ENCODE measurements at places on chromosomes 6 and 20.

DNA sequence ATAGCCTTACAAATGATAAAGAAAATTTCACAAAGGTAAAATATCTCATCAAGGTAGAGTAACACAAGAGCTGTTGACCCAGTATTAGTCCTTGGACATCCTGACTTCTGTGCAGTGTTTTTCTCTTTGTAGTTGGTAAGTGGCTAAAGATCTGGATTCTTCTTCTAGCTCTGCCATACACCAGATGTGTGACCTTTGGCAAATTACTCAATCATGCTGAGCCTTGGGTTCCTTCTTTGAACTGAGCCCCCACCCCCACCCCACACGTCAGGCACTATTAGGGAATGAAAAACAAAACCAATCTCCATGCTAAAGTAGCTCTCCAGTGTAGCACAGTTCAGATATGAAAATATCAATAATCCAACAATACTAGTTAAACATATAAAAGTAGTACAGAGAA, 15.1 kb upstream of the TRIM39 start:
- DNase-seq = no peak

DNA sequence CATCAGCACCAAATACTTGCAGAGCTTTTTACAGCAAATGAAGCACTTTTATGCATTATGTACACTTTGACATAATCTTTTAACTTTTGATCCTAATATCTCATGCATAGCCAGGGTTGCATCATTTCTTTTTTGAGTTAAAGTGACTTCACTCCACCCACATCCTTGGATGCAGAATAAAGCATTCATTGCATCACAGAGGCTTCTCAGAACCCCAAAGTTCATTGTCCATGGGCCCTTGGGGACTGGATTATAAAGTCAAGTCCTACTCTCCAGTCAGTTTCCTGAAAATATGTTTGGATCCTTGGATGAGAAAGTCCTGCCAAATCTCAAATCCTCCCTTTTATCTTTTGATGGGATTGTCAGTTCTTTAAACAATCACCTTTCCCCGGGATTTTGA, 10.6 kb upstream of the EFHC1 start:
- no peak for DNase-seq

GRCh38 chr20:8413691-8414090, 281.6 kb downstream of the PLCB1 start:
- DNase-seq = no peak

- DNase-seq = no peak
Measured at GRCh38 chr20:58652606-58653294, 1.7 kb downstream of the STX16 start.

DNA sequence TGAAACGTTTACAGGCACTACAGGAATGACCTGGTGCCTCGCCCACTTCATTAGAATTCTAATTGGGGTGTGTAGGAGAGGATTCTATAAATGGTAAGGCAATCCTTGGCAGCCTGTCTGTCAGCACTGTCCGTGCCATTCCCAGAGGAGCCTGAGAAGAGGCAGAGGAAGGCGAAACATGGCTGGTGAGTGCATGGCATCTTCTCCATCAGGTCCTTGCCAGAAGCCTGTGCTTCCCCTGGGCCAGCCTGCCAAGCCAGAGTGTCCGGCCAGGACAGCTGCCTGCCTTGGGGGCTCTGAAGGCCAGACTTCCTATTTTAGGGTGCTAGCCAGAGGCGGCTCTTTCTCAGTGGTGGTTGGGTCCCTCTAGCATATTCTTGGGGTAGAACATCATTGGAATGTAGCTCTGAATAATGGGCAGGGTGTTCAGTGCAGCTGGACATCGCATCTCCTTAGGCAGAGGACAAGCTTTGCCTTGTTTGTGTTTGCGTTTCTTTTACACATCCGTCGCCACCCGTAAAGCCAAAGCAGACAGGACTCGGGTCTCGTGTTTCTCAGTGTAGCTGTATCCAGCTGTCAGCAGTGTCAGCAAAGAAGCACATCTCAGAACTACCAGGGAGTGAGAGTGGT, at the start of gene TGM3:
TGM3 (plus strand) TSS at position 116 of the 630 bp plus-strand sequence; CDS start at position 179, 63 bp downstream.
- DNase-seq = no peak

GRCh38 chr20:1562622-1563021, 5.1 kb upstream of the SIRPD start:
- DNase-seq = no peak

DNA sequence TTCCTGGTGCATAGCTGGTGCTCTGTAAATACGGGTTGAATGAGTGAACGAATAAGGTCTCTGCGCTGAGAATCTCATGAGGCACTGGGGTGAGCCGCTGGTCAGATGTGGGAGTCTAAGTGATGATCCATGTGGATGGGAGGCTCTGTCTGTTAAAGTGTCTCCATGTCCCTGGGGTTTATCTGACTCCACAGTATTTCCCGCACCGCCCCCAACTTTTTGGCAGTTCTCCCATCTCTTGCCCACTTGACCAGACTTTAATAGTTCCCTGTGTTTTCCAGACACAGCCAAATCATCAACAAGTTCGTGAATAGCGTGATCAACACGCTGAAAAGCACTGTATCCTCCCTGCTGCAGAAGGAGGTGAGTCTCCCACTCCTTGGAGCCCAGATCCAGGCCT, 9.9 kb downstream of the BPIFA2 start:
- no peak for DNase-seq

GRCh38 chr6:6588064-6588923, at the start of gene LY86:
TSS of gene LY86 (plus strand) at chr6:6588720. CDS start at chr6:6588735, 15 bp downstream.
- DNase-seq = no peak

DNA sequence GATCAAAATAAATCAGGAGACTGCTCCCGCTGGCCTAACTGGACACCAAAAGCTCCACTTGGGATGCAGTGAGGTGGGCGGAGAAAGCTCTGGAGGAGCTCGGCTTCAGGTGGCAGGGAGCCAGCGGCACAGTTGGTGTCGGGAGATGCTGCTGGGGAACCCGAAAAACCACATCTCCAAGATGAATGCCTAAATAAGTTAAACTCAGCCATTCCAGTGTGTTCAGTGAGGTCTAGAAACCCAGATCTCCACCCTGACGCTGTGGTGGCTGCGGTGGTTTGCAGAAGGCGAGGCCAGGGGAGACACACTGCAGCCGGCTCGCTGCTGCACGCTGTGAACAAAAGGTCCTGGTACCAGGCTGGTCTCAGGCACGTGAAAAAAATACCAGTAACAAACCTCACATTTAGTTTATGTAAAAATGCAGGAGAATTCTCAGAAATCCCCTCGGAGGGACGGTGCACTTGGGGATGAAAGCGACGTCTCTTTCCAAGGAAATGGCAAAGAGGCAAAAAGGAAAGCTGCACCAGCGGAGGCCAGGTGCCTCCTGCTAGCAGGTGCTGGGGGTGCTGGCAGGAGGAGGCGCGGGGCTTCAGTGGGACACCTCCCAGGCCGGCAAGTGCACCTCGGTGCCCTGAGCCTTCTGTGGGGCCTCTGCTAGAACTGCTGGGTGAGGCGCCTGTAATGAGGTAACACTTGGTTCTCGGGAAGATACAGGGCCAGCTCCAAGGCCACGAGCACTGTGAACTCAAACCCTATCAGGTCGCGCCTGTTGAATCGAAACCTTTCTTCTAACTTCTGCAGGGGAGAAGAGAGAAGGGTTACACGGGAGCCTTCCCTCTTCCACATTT, 3.6 kb downstream of the RPS21 start:
- no peak for DNase-seq

GRCh38 chr20:461254-462198, 807 bp downstream of the TBC1D20 start:
- DNase-seq = peak; percentile 67

DNA sequence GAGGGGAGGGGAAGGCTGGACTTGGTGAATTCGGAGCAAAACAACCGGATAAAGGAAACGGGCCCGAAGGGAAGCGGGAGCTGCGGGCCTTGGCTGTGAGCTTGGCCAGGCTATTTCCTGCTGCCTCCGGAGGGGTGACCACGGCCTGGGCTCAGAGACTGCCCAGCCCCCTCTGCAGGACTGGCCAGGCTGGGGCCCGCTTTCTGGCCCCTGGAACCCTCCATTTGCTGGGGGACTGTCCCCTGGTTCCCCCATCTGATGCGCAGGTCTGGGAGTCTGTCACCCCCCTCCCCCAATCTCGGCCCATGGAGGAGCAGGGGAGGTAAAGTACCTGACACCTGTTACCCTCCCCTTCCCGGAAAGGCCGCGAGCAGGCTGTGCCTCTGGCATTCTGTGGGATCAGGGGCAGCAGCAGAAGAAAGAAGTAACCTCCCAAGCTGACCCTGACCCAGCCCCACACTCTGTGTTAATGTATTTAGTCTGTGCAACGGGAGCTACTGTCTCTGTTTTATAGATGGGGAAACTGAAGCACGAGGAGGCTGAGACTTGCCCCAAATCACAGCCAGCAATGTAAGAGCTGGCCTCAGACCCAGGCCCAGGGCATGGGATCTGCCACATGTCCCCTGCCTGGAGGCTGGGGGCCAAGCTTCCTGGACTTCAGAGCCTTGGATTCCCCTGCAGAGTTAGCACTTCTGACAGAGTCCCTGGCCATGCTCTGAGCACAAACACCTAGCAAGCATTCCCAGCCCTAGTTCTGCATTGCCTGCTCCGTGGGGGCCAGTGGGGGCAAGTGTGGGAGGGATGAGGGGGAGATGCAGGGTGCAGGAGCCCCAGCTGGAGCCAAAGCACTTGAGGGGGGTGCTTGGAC, 3.5 kb downstream of the C20orf204 start:
- DNase-seq = no peak

- no peak for DNase-seq
Measured at GRCh38 chr6:127538750-127539264, 19.7 kb upstream of the MTCL3 start.

- DNase-seq = no peak
Measured at GRCh38 chr6:4220558-4220957, 85.2 kb upstream of the ECI2 start.

- DNase-seq = no peak
Measured at GRCh38 chr6:1124885-1125284, 187.0 kb upstream of the FOXQ1 start.

DNA sequence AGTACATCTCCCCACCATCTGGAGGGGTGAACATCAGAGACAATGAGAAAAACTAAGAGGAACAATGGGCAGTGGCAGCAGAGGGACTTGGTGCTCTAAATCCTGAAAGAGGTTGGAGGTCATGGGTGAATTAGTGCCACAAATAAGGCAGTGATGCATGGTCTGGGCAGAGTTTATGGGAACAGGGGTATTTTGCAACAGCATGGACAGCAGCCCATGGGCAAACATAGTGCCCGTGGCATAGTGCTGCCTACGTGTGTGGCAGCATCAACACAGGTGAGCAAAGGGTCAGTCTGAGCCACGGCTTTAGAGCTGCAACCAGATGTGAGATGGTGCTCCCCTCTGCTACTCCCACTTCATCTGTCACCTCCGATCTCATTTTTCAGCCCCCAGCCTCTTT, 459.1 kb upstream of the CITED2 start:
- peak; percentile 85 for DNase-seq

- DNase-seq = peak; percentile 80
Measured at GRCh38 chr20:50312682-50313521, 122.3 kb downstream of the CEBPB start.

DNA sequence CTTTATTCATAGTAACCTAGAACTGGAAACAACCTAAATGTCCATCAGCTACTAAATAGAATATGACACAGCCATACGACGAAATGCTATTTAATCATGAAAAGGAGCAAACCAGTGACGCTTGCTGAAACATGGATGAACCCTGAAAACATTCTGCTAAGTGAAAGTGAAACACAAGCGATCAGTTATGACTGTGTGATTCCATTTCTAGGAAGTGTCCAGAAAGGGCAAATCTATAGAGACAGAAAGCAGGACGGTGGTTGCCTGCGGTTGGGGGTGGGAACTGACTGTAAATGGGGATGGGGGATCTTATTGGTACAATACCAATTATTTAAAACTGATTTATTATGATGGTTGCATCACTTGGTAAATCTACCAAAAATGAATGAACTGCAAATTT, 126.8 kb downstream of the IPCEF1 start:
- no peak for DNase-seq

DNA sequence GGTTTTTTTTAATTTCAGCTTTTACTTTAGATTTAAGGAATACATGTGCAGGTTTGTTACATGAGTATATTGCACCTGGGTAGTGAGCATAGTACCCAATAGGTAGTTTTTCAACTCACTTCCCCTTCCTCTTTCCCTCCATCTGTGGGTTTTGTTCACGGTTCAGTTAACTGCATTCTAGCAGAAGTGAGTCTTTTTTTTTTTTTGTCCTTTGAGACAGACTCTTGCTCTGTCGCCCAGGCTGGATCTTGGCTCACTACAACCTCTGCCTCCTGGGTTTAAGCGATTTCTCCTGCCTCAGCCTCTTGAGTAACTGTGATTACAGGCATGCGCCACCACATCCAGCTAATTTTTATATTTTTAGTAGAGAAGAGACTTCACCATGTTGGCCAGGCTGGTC, 8.7 kb downstream of the UBR2 start:
- no peak for DNase-seq

DNA sequence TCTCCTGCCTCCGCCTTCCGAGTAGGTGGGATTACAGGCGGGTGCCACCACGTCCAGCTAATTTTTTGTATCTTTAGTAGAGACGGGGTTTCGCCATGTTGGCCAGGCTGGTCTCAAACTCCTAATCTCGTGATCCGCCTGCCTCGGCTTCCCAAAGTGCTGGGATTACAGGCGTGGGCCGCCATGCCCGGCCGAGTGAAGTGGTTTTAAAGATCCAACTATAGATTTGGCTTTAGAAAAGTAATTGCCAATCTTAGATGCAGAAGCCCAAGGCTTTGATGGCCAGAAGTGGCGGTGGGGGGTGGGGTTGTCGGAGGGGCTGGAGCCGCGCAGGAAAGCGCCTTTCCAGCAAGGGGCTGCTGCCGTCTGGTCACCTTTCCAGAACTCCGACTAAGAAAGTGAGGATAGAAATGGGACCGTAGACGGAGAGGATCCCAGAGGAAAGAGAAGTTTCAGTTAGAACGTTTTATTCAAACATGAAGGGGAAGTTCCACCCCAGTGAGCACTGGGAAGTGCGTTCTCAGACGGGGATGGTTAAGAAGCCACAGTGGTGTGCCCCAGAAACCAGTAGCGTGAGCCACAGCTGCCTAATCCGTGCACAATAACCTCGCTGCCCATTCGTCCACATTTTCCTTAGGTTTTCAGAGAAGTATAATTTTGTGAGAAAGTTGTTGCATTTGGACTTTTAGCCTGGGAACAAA, 69.7 kb downstream of the DLL1 start:
- DNase-seq = no peak

- no peak for DNase-seq
Measured at GRCh38 chr6:135025775-135026174, 28.8 kb downstream of the HBS1L start.

DNA sequence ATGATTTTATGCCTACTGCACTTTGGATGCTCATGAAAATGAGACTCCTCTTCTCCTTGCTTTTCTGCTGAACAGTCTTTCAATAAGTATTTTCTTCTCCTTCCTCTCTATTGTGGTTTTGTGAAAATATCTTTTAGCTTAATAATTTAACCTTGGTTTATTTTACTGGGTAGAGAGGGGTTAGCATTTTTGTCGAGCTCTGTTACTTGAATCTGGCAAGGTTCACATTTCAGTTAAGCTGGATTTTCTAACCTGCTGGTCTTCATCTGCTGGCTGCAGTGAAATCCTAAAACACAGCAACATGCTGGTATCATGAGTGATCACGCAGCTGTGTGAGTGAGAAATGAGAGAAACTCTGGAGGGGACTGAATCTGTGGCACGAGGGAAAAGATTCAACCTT, 222.7 kb upstream of the NOX3 start:
- DNase-seq = no peak

GRCh38 chr20:61170496-61171320, 81.4 kb upstream of the CDH4 start:
- DNase-seq = no peak

Measured in right lobe of liver (tissue), 6 donors.